Mesenteric fat pad (tissue), 1 donor: ENCODE measurements at places on chromosomes 5 and 9. TPM values are rescaled to one million over a fixed set of nuclear protein-coding genes. Genes with fewer than 3 reads are reported as not detected.

KIAA0825 gene
- 3.8 TPM for total RNA-seq

PCDHGA4 gene
- total RNA-seq: 4.7 TPM

PCDHAC1 gene
- total RNA-seq: 0.61 TPM

AHRR gene
- total RNA-seq: 4.5 TPM

BASP1 gene
- total RNA-seq: 46.9 TPM

OTULINL gene
- 16.7 TPM for total RNA-seq

HAVCR1 gene
- total RNA-seq: 0.29 TPM

APBA1 gene
- total RNA-seq: 7.7 TPM

PCA3 gene
- total RNA-seq: not detected

FAM169A gene
- 0.16 TPM for total RNA-seq

UNC5A gene
- 0.29 TPM for total RNA-seq

PCDHGB2 gene
- total RNA-seq: 3.1 TPM

CCDC171 gene
- total RNA-seq: 0.87 TPM

RFX3 gene
- 10.8 TPM for total RNA-seq

CORO2A gene
- 2.5 TPM for total RNA-seq

CTSV gene
- total RNA-seq: 0.22 TPM

CCNB1 gene
- 4.9 TPM for total RNA-seq

BTNL3 gene
- total RNA-seq: 0.29 TPM

LNPEP gene
- 132 TPM for total RNA-seq

NKD2 gene
- 17.1 TPM for total RNA-seq

LCN15 gene
- total RNA-seq: 0.32 TPM

SPATA31D4 gene
- not detected for total RNA-seq

PCDHB16 gene
- total RNA-seq: 1.6 TPM

MSMP gene
- not detected for total RNA-seq

LTC4S gene
- 9.6 TPM for total RNA-seq

OLFM1 gene
- total RNA-seq: 22.6 TPM

SOHLH1 gene
- not detected for total RNA-seq

PLEKHG4B gene
- total RNA-seq: not detected

LPAR1 gene
- 42.6 TPM for total RNA-seq

SPINK4 gene
- not detected for total RNA-seq

RAD50 gene
- 44.2 TPM for total RNA-seq

CCIN gene
- total RNA-seq: 0.87 TPM

SEMA5A gene
- 7.9 TPM for total RNA-seq

TLR4 gene
- 62.8 TPM for total RNA-seq

NEUROG1 gene
- not detected for total RNA-seq

GDNF gene
- total RNA-seq: 0.13 TPM

SLC46A2 gene
- 0.35 TPM for total RNA-seq

F12 gene
- not detected for total RNA-seq

NR4A3 gene
- total RNA-seq: 124 TPM

PARP8 gene
- total RNA-seq: 28.0 TPM

FBN2 gene
- 1.4 TPM for total RNA-seq

IFNK gene
- not detected for total RNA-seq

CA9 gene
- total RNA-seq: not detected
